ENCODE measurements at places on chromosomes 16 and 17.

DNA sequence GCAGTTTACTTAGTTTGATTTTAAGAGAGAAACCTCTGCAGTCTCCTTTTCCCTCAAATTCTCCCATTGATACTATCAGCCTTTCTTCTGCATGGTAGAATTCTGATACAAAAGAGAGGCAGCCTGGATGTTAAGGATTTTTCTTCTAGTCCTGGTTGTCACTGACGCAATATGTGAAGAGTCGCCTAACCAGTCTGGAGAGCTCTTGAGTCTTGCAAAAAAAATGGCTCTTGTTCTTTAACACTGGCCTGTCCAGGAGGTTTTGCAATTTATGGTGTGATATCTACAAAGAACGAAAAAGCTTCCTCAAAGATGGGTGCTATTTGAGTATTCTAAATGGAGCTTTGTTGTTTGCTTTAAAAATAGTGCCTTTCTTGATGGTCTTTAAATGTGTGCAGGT lies 28.9 kb downstream of the COX10 start:
- no peak for DNase-seq

DNA sequence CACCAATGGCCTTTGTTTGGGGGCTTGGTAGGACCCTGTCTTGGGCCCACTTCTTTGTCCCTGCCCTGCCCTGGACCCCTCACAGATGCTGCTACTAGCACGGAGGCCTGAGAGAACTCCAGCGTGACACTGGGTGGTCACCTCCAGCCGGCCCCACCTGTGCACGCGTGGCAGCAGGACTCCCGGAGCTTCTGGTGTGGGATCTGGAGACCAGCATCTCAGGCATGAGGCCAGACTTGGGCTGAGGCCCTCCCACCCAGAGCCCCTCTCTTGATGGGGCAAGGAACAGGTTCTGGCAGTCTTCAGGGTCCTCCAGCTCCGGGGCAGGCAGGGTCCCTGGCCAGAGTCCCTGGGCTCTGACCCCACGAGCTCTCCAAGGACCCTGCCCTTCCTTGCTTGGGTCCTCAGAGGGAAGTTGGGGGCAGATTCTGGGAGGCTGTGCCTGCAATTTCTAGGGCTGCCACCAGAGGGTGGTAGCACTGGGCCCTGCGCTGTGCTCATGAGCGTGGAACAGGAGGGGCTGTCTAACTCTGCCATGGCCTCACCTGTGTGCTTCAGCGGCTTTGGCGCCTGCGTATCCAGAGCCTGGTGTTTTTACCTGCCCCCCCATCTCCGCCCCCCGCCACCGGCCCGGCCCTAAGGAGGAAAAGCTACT lies 3.1 kb upstream of the BAIAP3 start:
- DNase-seq, result no peak

DNA sequence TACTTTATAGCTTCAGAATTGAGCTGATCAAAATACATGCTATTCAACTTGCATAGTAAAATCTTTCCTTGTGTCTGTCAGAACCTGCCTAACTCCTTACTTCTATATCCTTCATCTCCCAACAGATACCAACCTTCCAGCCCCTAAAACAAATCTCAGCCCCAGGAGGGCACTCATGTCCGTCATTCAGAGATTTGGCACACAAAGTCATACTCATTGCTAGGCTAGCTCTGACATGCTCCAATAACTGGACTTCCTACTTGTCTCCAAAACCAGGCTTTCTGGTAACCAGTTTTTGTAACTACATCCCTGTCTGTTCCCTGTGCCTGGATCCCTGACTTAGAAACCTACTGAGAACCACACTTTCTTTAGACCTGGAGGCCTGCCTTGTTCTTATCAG lies 37.5 kb upstream of the DHX40 start:
- no peak for DNase-seq

- DNase-seq, result no peak
Measured at GRCh38 chr17:19738073-19738449, 10.0 kb downstream of the ALDH3A1 start.

GRCh38 chr17:72373910-72374741 lies 253.3 kb downstream of the SOX9 start:
- no peak for DNase-seq

DNA sequence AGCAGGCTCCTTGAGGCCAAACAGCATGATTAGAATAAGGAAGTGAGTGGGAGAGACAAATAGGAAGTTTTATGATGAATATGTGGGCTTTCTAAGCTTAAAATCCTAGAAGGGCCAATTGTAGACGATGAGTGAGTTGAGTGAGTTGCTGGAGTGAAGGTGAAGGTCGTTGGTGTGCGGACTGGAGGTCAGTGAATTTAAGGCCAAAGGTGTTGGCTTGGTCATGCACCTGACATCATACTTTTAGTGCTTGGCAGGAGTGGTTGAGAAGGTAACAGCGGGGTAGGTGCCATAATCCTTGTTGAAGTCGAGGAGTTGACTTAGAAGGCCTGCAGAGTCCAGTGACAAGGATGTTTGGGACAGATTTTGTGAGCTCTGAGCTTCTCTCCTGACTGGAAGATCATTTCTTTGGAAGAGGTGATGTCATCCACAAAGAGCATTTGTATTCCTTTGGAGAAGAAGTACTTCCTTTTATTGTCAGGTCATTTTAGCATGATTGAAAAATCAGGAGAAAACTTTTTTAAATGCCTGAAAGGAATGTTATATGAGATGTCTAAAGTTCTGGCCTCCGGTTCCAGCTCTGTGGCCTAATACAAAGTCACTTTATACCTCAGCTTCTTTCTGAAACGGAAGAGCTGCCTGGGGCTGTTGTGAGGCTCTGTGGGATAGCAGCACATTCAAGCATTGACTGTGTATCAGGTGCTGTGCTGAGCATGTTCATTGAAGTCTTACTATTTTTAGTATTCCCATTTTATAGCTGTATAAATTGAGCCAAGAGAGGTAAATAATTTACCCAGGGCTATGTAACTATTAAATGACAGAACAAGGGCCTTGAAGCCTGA lies 53.6 kb upstream of the TBX2 start:
- DNase-seq, result no peak

DNA sequence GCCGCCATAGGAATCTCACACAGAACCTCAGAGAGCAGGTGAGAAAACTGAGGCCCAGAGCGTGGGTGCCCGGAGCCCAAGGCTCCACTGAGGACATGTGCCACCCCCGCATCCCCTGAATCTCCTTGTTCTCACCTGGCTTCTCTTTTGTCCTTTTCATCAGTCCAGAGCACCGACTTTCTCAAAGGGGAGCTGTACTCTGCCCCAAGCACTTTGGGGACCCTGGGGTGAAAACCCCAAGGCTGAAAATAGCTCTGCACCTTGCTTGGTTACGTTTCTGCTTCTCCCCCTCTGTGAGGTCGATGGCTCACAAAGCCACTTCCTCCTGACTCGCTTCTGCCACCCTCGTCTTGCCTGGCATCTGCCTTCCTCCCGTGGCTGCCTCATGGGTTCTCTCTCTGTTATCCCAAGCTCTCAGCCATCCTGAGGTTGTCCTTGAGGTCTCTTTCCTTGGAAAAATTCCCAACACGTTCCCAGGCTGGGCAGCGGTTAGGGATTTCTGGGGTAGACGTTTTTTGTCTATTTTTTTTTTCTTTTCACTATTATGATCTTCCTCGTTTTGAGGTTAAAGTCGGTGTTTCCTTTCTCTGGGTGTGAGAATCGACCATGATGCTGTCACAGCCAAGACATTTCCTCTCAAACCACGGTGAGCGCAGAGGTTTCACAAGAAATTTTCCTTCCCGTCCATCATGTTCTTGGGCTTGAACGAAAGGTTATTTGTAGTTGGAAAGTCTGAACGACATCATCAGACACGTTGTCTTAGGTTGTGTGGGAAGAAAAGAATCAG lies 37.2 kb downstream of the IRF8 start:
- no peak for DNase-seq

DNA sequence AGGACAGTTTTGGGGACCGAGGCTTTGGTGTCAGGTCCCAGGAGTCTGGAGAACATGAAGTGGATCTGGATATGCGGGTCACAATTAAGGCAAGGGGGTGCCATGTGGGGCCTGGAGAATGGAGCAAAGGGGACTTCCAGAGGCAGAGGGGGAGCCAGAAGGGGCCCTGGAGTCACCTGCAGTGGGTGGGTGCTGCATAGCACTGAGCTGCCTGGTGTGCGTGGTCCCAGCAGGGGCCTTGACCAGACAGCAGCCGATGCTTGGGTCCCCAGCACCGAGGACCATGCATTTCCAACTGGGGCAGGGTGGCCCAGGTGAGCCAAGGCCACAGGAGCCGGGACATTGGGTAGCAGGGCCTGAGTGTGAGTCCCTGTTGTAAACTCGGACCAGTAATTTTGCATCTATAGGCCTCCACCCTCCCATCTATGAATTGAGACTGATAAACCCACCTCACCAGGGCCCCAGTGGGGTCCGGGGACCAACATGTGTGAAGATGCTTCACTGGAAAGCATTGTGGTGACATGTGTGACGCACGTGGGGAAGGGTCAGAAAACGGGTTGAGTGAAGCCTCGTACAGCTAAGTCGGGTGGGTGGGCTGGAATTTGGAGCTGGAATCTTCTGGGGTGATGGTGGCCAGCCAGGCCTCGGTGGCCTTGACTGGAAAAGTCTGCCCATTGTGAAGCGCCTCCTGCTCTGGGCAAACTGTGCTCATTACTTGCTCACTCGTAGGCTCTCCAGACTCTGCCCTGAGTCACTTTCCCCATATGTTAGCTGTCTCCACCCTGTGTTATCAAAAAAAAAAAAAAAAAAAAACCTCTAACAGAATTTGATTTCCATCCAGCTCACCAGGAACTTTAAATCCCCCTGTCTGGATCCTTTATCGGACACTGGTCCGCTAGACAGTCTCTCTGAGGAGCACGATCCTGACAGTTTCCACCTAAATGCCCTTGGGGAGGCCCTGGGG lies 90.5 kb upstream of the ZNF469 start:
- DNase-seq, result no peak

GRCh38 chr17:45098081-45098868 lies 34.0 kb downstream of the PLCD3 start:
- no peak for DNase-seq

GRCh38 chr17:31824766-31825360 lies 34.2 kb downstream of the COPRS start:
- no peak for DNase-seq

DNA sequence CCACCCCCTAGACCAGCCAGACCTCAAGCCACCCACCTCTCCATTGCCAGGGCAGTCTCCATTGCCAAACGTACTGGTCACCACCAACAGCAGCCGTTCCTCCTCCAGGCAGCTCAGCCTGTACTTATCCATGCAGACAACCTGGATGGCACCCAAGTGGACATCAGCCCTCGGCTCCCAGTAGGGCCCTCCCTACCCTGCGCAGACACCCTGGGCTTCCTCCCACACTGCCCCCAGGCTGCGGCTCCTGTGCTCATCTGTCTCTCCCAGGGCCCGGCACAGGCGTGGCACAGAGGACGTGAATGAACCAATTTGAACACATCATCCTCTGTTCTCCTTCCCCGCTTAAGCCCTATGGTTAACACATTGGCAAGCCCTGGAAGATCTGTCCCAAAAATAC lies 29.5 kb downstream of the NOS2 start:
- DNase-seq, result no peak

- no peak for DNase-seq
Measured at GRCh38 chr17:56319531-56319930, 166.3 kb downstream of the ANKFN1 start.

DNA sequence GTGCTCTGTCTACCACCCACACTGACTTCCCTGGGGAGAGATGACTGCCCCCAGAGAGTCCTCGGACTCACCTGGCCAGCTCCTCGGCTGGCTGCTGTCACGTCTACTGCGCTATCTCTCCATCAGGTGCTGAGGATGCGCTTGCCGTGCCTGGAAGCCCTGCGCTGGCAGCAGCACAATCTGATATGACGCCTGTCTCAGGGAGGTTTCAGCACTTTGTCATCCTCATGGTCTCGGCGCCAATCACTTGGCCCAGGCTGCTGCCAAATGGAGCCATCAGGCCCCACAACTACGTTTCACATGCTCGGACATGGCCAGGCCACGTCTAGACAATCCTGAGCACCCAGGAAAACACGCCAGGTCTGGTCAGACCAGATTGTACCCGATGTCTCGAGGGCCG lies 46.7 kb downstream of the FOXL1 start:
- no peak for DNase-seq

- DNase-seq, result no peak
Measured at GRCh38 chr17:80866050-80866793, 125.4 kb upstream of the CHMP6 start.

GRCh38 chr16:70572050-70572925 lies 48.7 kb downstream of the SF3B3 start:
- no peak for DNase-seq

DNA sequence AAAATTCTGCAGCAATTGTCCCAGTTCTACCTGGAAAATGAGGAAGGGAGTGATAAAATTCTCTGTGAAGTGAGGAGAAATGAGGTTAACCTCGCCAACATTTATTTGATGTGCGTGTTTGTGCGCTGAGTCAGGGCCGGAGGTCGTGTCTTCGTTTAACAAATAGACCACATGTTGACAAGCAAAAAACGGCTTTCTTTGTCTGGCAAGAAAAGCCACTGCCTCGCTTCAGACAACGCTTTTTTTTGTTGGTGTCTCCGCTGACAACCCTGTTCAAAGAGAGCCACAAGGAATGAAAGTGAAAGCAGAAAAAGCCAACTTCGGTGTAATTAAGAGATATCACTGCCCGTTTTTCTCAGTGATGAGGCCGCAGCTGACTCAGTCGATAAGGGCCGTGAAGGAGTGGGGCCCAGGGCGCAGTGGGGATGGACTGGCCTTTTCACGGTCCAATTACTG lies 510.6 kb downstream of the CDH13 start:
- no peak for DNase-seq

DNA sequence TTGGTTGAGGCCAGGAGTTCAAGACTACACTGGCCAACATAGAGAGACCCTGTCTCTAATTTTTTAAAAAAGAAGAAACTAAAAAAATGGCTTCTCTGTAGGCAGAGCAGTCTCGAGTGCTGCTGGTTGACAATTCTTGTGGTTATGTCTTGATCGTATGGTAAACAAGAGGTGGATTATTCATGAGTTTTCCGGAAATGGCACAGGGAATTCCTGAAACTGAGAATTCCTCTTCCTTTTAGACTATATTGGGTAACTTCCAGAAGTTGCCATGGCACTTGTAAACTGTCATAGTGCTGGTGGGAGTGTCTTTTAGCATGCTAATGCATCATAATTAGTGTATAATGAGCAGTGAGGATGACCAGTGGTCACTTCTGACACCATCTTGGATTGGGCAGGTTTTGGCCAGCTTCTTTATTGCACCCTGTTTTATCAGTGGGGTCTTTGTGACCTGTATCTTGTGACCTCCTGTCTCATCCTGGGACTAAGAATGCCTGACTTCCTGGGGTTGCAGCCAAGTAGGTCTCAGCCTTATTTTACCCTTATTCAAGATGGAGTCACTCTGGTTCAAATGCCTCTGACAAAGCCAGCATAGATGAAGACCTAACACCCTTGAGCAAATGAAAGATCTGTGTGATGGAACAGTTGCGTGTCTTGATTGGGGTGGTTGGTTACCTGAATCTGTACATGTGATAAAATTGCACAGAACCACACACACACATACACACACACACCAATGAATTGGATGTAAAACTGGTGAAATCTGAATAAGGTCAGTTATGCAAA lies 30.2 kb downstream of the BMERB1 start:
- no peak for DNase-seq

GRCh38 chr16:68234188-68235107 lies 1.5 kb downstream of the ESRP2 start:
- DNase-seq, result no peak

Measured in NCI-H1417 treated with DMSO at 0.1 percent for 48 hours (cell line).